Astrocyte of the cerebellum (primary cell): ENCODE measurements at places on chromosomes 12 and 14.

DNA sequence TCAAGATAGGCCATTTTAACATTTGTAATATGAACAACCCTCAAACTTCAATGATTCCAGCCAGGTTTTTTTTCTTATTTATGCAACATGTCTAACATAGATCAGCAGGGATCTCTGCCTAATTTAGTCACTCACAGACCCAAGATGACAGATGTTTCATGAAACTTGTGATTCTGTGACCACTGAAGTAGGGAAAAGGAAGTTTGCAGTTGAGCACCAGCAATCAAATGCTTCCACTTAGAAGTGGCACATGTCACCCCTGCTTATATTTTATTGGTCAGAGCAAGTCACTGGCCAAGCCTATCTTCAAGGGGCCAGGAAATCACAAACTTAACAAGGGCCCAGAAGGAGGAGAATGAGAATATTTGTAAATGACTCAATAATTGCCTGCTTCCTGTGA is 150.6 kb downstream of the BCAT1 start:
- DNase-seq = no peak

DNA sequence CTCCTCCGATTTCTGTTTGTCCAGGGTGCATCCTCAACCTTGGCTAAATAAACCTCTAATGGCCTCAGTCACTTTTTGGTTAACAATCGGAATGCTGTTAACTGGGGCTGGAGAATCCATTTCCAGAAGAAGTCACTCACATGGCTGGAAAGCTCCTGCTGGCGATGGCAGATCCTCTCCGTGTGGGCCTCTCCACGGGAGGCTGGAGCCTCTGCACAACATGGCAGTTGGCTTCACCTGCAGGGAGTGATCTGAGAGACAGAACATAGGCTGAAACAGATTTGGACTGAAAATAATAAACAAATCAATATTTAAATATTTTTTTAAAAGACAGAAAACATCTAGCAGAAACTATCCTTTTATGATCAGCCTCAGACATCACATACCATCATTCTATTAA is 66.8 kb upstream of the FICD start:
- no peak for DNase-seq

DNA sequence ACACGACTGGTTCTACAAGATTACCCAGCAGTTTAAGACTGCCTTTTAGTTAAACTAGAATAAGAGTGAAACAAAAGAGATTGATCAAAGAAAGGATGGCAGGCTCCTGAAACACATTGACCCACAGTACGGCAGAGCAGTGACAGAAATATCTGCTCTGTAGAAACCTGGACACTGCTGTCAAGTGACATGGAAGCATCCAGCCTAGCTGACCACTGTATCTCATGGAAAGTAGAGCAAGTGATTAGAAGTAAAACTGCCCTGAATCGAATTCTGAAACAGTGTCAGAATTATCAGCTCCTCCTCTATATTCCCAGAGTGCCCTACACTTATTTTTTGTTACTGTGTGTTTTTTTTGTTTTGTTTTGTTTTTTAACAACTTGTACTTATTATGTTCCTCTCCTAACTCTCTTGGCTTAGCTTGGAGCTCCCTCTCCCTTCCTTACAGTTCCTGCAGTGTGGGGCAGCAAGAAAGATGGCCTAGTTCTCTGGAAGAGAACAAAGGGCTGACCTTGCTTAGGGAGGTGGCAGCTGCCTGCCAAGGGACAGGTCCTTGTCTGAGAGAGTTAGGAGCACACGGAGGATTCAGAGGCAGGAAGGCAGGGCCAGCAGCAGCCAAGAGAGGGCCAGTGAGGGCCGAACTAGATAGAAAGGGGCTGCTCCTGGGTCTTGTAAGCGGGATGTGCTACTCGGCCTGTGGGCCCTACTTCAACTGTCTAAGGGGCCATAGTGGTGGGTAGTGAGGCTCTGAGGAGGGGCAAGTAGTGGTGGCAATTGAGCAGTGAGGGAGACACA is 97.2 kb downstream of the PTPRR start:
- DNase-seq = no peak

- DNase-seq = no peak
Observed at GRCh38 chr12:120150919-120151525, 34.5 kb upstream of the RAB35 start.

DNA sequence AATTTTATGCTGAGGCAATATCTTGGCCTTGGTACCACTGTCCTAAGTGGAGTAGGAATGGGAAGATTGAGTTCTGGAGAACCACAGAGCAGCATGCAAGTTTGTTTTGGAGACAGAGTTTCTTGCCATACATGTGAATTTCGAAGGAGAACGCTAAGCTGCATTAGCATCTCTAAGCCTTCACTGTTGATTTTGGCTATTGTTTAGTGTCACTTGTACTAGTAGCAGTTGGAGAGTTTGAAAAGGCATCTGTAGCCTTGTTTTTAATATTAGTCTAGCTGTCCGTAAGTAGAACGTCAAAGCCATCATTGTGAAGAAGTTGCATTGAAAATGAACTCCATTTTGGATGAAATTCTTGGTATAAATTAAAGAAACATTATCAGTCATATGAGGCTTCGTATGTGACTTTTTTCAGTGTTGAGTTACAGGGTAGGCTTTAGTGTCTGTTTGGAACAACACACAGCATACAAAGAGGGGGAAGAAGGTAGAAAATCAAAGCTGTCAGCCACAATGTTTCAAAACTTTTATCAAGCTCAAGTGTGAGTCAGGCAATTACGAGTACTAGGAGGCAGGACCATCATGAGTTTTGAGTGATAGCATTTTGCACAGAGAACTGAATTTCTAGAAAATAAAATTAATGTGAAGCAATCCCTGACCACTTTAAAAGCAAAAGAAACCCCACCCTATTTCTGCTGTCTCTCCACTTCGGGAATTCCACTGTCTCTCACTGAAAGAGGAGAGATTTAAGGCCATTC is 70.2 kb upstream of the NAV3 start:
- no peak for DNase-seq

GRCh38 chr12:115378291-115378690 is 694.3 kb upstream of the TBX3 start:
- DNase-seq = peak; percentile 24
